NCI-H524 treated with DMSO at 0.1 percent for 48 hours (cell line): ENCODE measurements at places on chromosomes 11 and 22.

- no peak for DNase-seq
These were observed 56.9 kb upstream of the PRSS23 start for GRCh38 chr11:86743223-86744118.

DNA sequence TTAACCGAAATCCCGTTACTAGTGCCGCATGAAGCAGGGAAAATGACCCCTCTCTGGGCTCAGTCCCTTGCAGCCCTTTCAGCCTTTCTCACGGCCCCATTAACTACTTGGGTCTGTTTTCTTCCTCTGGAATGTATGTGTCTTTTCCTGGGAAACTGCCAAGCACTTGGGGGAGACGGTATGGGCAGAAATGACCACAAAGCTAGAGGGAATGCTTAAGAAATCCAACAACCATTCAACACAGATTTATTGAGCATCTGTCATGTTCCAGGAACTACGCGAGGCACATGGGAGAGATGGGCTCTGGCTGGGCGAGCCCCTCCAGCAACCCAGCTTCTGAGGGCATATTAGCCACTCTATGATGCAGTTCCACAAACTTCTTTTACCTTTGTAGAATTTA, 462.6 kb downstream of the BUD13 start:
- no peak for DNase-seq

DNA sequence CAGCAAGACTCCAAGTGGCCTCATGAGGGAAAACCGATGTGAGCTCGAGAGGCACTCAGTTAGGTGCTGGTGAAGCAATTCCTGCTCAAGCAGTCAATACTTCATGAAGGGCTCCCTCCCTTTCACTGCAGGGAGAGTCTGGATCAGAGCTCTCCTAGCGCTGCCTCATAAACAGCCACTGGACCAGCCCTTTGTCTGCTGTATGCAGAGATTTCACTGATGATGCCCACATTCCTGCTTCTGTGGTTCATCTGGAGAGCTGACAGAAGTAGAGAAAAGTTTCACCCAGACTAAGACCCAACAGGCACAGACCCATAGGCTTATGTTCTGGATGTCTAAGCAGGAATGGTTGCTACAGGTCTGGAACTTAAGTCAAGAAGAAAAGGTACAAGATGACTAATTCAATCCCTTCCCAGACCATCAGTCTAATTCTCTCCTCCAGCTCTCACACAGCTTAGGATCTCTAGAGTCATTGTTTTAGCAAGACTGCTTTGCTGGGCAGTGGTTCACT, 4.0 kb downstream of the UCP2 start:
- DNase-seq, result no peak

DNA sequence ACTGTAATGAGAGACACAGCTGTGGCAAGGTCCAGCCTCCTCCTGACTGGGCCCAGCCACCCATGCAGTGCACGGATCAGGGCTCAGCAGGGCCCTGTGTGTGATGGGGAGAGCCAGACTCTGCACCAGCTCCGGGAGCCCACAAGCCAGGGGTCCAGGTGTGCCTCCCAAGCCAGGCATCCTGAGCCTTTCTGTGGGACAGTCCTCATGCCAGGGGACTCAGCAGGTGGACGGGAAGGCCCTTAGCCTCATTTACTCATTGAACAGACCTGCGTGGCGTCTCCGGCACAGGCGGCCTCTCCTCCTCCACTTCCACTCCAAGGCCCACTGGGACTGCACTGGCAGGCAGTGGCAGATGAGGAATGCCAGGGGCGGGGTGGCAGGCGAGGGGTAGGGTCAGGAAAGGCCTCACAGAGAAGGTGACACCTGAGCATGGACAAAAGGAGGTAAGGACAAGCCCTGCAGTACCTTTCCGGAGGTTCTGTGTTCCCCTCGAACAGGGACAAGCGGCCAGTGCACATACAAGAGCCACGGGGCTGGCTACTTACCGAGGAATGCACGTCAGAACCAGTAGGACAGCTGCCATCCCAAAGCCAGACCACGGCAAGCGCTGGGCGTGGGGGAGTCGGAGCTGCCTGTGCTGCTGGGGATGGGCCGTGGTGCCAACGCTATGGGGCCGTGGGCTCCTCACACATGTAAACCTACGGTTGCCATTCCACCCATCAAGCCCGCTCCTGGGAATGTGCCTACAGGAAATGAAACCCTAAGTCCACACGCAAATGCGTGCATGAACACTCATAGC, 52.7 kb downstream of the IGF2 start:
- DNase-seq, result no peak

DNA sequence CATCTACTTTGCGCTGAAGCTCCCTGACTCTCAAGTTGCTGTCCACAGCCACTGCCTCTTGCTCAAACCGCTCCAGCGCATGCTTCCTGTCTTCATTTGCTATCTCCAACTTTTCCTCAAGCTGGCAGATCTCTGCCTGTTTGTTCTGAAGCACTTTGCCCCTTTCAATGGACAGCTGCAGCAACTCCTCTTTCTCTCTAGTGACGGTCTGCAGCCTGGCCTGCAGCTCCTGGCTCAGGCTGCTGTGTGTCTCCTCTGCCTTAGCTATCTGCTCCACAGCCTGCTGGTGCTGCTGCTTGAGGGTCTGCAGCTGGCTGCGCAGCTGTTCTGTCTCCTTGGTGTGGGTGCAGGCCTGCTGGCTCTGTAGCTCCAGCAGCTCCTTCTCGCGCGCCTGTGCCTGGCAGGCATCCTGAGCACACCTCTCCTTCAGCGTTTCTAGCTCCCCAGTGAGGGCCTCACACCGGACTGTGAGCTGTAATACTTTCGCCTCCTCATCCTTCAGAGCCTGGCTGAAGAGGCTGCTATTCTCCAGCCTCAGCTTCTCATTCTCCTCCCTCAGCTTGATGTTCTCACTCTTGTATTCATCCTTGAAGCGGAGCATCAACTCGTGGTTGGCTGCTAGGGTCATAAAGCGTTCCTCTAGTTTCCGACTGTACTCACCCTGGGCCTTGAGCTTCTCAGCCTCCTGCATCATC, 723 bp downstream of the CCDC89 start:
- DNase-seq, result peak; percentile 56

DNA sequence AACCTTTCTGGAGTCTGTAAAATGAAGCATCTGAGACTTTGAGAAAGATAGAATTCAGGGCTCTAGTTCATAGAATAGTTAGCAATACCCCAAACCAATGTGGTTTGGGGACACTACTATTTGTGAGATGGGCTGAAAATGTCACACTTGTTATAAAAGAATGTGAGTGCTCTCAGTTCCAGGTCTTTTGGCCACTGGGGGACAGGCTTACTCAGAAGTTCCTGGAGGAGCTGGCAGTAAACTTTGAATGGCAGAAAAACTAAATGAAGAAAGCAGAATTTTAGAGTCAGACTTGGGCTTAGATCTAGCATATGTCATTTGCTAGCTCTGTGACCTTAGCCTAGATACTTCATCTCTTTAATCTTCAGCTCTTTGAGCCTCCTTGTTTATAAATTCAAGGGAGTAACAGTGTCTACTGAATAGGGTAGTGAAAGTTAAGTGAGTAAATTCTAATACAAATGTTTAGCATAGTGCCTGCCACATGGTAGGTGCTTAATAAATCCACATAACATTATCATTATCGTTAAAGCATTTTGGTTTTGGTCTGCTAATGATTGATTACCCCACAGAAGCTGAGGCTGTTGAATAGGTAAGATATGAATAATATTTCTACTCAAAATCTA, 3.7 kb downstream of the LYVE1 start:
- no peak for DNase-seq
